ENCODE measurements at places on chromosomes 12 and 14.

GRCh38 chr12:20561871-20562270 is 133.3 kb upstream of the SLCO1C1 start:
- no peak for DNase-seq

GRCh38 chr14:32709027-32709426 is 229.7 kb upstream of the NPAS3 start:
- DNase-seq, result peak; percentile 18

DNA sequence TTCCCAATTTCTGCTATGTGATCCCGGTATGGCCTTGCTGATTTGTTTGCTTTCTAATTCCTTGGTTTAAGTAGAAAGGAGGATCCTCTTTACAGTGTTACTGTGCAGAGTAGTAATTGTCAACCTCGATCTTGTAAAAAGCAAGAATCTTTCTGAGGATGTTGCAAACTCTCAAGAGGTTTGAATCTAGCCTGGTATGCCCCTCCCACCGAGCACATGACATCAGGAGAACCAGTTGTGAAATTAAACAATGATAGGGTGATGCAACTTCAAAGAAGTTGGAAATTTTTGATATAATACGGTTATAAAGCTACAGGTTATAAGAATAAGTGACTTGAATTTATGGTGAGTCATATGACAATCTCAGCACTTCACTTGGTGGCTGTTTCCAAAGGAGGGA is 35.0 kb upstream of the FUT8 start:
- DNase-seq, result peak; percentile 28

GRCh38 chr14:49408187-49408933 is 177.8 kb downstream of the RPS29 start:
- no peak for DNase-seq

- DNase-seq, result no peak
Observed at GRCh38 chr12:106093246-106093645, 45.5 kb downstream of the NUAK1 start.

DNA sequence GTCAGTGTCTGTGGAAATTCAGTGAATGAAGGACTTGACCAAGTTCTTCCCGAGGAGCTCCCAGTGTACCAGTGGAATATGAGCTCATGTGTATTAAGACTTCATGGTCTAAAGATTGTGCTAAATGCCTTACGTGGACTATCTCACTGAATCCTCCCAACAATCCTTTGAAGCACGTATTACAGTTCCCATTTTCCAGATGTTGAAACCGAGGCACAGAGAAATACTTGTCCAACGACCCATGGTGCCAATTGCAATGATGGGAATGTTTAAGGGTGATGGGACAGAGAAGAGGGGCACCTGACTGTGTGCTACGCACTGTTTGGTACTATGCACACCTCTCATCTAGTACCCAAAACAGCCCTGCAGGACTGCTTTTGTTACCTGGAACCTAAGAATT is 77.2 kb downstream of the PAPOLA start:
- no peak for DNase-seq

- DNase-seq, result no peak
Observed at GRCh38 chr12:6364044-6364374, 11.4 kb downstream of the SCNN1A start.

DNA sequence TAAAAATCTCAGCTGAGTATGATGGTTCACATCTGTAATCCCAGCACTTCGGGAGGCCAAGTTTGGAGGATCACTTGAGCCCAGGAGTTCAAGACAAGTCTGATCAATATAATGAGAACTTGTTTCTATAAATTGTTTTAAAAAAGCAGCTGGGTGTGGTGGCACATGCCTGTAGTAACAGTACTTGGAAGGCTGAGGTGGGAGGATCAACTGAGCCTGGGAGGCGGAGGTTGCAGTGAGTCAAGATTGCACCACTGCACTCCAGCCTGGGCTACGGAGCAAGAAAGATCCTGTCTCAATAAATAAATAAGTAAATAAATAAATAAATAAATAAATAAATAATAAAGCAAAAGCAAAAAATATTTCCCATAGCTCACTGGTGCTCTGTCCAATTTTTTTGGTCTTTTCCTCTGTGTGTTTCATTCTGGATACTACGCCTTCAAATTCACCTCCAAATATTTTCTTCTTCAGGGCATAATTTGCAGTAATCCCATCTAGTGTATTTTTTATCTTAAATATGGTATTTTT is 32.7 kb upstream of the SNX6 start:
- DNase-seq, result no peak

DNA sequence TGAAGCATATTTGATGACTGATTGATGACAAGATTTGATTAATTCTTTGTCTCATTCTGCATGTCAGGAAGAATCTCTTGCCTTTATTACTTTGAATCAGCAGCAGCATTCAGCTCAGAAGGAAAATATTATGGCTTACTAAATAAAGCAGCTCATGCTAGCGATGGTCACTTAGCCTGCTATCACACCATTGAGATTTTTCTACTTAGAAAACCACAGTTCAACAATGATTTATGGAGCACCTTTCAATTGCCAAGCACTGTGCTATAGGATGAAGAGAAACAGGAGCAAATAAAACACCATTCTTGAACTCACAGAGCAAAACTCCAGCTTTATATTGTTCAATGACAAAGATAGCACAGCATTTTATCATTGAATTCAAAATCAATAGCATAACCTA is 197.7 kb downstream of the CPNE8 start:
- DNase-seq, result no peak

GRCh38 chr14:61438860-61439765 is 117.7 kb downstream of the PRKCH start:
- peak; percentile 89 for DNase-seq

- no peak for DNase-seq
Observed at GRCh38 chr12:75892731-75893408, 138.7 kb downstream of the PHLDA1 start.

DNA sequence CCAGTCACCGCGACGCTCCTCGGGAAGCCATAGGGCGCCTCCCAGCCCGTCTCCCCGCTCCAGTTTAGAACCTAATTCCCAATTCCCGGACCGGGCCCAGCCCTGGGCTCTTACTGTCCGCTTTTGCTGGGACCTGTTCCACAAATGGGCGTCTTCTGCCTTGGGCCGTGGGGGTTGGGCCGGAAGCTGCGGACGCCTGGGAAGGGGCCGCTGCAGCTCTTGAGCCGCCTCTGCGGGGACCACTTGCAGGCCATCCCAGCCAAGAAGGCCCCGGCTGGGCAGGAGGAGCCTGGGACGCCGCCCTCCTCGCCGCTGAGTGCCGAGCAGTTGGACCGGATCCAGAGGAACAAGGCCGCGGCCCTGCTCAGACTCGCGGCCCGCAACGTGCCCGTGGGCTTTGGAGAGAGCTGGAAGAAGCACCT is 797 bp downstream of the UNG start:
- peak; percentile 68 for DNase-seq

DNA sequence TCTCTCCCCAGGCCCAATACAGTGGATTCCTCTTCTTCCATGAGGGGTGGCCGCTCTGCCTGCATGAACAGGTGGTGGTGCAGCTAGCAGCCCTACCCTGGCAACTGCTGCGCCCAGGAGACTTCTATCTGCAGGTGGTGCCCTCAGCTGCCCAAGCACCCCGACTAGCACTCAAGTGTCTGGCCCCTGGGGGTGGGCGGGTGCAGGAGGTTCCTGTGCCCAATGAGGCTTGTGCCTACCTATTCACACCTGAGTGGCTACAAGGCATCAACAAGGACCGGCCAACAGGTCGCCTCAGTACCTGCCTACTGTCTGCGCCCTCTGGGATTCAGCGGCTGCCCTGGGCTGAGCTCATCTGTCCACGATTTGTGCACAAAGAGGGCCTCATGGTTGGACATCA is 3.8 kb downstream of the ARHGEF40 start:
- no peak for DNase-seq

GRCh38 chr12:124906606-124907261 is 7.7 kb downstream of the UBC start:
- peak; percentile 95 for DNase-seq

DNA sequence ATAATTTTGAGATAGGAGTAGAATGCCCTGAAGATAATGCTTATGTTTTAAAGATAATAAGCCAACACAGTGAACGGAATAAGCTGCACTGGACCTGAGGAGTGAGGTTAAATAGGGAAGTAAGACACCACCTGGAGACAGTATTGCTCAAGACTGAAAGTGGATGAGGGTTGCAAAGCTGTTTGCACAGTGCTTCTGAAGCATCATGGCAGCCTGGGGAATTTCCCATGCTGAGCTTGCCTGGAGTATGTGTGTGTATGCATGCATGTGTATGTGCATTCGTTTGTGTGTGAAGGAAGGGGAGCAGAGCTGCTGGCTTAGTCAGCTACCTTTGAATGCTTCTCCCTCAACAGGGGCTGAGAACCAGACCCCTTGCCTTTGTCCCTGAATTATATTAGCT is 35.8 kb downstream of the BHLHE41 start:
- DNase-seq, result no peak

- DNase-seq, result no peak
Observed at GRCh38 chr14:56248442-56248841, 130.2 kb downstream of the PELI2 start.

DNA sequence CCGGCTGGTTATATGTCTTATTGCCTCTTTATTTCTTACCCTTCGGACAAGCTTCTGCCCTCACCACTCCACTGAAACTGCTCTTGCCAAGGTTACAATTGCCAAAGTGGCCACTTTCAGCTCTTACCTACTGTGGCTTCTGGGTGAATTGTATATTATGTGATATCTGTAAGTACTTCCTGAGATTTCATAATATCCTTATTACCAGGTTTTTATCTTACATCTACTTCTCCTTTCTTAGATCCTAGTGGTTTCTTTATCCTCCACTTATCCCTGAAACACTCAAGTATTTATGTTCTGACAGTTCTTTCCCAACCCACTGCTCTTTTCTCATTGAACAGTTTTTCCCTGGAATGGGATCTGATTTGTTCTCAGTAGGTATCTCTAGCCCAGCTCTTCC is 10.5 kb downstream of the CELA1 start:
- DNase-seq, result no peak

- DNase-seq, result peak; percentile 65
Observed at GRCh38 chr12:52903285-52903854, 1.5 kb downstream of the KRT8 start.
